ENCODE measurements at places on chromosomes 3 and 15.

GRCh38 chr15:62104401-62104800 is 37.6 kb downstream of the C2CD4A start:
- no peak for DNase-seq

DNA sequence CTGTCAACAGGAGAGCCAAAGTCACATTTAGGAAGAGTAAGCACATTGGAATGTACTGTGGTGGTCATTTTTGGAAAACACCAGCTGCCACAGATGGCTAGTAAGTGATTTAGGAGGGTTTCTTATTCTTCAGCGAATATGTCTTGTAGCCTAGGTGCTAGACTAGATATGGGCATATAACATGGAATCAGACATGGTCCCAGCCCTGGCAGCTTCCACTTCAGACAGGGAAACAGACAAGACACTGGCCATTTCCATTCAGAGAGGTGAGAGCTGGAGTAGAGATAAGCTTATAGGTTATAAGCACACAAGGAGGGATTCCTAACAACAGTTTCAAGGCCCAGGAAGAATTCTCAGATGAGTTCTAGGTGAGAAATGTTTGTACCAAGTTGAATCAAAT is 28.2 kb upstream of the BFSP2 start:
- DNase-seq: no peak

- no peak for DNase-seq
Measured at GRCh38 chr15:94135486-94136147, 95.7 kb upstream of the MCTP2 start.

DNA sequence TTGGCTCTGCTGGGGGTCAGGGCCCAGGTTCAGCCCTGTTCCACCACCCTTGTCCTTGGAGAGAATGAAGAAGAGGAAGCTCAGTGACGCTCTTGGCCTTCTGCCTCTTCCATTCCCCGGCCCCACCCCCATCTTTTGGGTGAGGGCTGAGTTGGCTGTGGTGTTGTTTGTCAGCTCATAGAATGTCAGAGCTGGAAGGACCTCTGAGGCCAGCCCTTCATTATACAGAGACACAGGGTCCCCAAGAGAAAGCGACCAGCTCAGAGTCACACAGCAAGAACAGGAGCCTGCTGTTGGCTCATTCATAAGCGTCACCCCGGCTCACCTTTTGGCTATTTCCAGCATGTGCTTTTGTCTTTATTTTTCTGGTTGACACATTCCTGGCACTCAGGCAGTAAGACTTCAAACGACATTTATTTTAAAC is 68.2 kb downstream of the AAGAB start:
- no peak for DNase-seq

DNA sequence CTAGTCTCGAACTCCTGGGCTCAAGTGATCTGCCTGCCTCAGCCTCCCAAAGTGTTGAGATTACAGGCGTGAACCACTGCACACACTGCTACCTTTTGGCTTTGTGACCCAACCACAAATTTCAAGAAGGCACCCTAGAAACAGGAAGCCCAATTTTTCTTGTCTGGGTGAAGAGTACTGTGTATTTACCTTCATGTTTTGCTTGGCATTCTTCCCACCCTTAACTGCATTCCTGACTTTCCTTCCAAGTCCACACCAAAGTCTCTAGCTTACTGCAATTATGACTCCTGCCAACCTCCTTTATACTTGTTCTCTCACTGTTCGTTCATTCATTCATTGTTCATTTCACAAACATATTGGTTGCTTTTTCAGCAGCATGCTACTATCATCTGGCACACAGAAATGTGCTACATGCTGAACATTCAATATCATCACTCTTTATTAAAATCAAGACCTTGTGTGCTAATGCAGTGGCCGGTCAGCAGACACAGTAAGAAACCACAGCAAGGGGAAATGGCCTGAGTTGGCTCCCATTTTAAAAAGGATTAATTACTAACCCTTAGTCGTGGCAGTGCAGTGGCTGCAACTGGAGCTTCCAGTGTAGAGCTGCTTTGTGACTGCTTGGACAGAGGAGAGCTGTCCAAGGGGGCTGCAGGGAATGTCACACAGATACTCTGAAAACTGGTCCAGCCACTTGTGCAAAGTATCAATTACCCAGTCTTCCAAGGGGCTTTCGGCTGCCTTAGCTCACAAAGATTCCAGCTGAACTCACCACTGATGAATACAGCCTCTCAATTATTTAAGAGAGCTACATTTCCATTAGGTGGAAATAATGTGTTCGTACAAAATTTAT is 94.0 kb downstream of the ETFA start:
- DNase-seq: no peak

DNA sequence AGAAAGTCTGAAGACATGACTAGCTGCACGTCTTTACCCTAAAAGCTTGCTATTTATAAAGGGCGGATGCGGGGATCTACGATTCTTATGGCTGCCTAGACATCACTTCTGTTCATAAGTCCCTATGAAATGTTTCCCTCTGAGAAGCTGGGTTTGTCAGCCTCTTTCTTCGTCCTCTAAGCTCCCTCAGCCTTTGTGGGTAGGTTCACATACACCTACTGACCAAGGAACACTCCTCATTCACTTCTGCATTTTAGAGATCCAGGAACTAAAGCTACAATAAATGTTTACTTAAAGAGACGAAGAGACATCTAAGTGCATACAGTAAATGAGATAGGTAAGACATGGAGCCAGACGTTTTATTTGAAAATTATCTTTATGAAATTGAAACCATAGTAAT is 16.7 kb upstream of the RAMAC start:
- no peak for DNase-seq

DNA sequence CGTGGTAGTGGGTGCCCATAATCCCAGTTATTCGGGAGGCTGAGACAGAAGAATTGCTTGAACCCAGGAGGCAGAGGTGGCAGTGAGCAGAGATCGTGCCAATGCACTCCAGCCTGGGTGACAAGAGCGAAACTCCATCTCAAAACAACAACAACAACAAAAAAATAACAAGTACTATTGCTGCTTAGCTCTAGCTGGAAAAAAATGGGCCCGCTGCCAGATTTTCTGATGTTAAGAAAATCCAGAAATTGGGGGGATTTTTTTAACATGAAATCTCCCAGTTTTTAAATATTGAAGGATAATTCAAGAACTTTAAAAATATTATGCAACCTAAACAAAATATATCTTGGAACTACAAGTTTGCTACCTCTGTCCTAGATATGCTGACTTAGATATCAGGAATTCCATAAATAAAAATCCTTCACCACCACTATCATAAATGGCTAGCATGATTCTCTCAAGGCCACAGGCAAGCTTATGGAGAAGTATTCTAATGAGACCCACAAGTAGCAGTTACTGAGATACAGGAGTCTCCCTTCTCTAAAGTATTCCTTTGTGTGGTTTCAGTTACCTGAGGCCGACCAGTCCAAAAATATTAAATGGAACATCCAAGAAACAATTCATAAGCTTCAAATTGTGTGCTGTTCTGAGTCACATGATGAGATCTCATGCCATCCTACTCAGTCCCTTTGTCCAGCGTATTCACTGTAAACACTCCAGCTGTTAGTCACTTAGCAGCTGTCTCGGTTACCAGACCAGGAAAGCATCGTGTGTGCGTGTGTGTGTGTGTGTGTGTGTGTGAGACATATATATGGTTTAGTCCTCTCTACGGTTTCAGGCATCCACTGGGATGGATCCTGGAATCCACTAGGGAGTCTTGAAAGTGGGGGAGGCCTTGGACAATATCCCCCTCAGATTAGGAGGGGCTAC is 277.2 kb downstream of the TBL1XR1 start:
- DNase-seq: no peak

DNA sequence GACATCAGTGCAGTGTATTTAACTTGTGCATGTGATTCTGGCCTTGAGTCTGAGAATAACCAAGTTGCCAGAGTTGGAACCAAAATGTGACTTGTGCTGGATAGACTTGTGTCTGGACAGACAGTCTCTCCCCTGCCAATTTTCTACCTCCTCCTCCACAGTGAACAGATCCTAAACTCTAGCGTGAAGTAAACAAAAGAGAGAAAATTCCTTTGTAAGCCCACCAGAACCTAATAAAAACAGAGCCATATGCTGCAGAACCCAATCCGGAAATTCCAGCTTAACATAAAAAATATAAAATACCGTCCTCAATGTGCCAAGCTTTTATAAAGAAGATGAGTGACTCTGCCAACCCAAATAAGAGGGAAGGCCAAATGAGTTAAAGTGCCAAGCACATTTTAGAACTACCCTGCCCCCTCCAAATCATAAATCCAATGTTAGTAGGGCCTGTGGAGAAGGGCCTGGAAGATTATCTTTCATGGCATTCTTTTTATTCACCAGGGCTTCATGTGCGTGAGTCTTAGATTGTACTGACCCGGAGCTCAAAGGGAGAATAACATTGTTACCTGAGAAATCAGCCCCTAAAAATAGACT is 344.6 kb upstream of the PROK2 start:
- no peak for DNase-seq

GRCh38 chr3:78003090-78003489 is 963.2 kb downstream of the ROBO2 start:
- DNase-seq: no peak

- DNase-seq: no peak
Measured at GRCh38 chr15:63915209-63915872, 81.6 kb upstream of the HERC1 start.

- no peak for DNase-seq
Measured at GRCh38 chr15:87549296-87549695, 707.2 kb downstream of the NTRK3 start.

- no peak for DNase-seq
Measured at GRCh38 chr15:62979252-62979651, 63.3 kb upstream of the TPM1 start.

GRCh38 chr3:168888781-168889180 is 774.7 kb downstream of the MECOM start:
- no peak for DNase-seq

DNA sequence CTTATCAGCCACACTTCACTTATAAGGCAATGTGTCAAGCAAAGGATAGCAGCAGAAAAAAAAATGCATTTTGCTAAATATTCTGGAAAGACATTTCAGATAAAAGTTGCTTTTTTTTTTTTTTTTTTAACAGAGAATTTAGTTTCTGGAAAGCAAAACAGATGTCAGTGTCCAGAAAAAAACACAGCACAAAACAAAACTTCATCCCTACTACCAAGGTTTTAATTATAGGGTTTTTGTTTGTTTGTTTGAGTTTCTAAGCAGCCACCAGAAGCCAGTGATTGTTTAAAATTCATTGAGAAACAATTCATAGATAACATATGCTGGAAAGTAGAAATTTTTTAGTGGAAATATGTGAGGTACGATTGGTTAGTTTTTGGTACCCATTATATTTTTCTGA is 1202.7 kb downstream of the OTOL1 start:
- no peak for DNase-seq

GRCh38 chr3:72279068-72279604 is 494.2 kb upstream of the PROK2 start:
- DNase-seq: no peak

DNA sequence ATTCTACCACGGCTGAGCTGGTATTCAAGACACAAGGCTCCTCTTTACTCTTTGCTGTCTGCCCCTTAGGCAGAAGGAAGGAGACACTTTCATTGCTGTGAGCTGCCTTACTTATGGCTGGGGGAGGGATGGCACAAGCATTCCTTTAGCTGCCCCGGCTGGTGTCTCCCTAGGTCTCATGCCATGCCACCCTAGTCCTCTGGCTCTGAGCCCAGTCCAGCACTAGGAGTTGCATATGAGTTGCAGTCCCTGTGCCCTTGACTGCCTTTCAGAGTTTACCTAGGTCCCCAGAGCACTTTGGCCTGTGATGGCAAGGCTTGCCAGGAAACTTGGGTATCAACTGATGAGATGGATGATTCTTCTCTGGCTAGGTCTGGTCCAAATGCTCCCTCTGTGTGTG is 296.4 kb downstream of the RBMS3 start:
- DNase-seq: no peak

GRCh38 chr15:39596358-39597051 is 15.6 kb downstream of the THBS1 start:
- DNase-seq: no peak

- peak; percentile 42 for DNase-seq
Measured at GRCh38 chr15:74635228-74635627, 19.6 kb downstream of the CLK3 start.

DNA sequence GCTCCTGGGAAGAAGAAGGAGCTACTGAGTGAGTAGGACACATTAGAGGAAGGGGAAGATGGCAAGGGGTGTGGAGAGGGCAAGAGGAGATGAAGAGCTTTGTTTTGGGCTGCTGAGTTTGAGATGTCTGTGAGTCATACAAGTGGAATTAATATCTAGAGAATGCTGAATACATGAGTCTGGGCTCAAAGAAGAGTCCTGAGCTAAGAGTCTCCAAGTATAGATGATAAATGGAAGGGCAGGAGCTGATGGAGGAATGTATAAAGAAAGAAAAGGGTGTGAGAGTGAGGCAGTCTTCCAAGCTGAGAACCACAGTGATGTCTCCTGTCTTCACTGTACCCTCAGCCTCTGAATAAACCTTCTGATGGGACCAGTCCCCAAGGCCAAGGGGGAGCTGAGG is 205.5 kb upstream of the MRPL3 start:
- DNase-seq: no peak

DNA sequence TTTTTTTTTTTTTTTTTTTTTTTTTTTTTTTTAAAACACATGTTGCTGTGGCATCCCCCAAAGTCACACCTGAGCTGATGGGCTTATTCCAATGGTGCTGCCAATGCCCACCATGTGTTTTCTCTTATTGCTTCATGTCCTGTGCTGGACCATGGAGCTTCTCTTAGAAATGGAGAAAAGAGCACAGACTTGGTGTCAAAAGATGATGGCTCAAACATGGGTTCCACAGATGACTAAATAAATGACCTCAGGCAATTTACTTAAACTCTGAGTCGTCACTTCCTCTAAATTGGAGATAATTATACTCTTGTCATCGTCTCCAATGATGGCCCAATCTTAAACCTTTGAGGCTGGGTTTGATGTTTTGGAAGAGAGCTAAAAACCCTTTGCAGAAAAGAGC is 28.1 kb downstream of the CHST2 start:
- DNase-seq: no peak

GRCh38 chr3:134057654-134058110 is 28.0 kb upstream of the SLCO2A1 start:
- DNase-seq: no peak

DNA sequence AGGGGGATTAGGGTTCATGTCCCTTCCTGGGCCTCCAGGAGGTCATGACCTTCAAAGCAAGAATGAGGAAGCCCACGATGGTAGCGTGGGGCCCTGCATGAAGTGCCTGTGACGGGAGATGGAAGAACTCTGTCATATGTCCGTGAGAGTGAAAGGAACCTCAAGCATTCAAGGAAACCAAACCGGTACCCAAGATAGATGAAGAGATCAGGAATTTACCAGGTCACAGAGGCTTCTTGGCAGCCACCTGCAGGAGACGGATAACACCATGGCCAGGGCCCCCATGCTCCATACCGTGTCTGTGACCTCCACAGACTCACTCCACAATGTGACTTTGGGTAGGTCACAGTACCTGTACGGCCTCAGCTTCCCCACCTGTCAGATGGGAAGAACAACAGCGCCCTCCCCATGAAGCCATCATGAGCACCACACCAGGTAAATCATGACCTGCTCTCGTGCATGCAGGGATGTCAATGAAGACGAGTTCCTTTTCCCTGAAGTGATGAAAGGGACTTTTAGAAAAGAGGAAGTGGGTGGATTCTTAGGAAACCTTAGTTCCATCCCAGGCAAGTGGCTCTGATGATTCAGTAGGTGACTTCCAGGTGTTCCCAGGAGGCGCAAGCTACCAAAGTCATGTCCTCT is 23.3 kb upstream of the CYP11A1 start:
- DNase-seq: no peak

- DNase-seq: no peak
Measured at GRCh38 chr15:64162478-64162868, 349 bp downstream of the PPIB start.
